Effector CD8-positive, alpha-beta T cell (primary cell): ENCODE measurements at places on chromosomes 7 and 10.

DNA sequence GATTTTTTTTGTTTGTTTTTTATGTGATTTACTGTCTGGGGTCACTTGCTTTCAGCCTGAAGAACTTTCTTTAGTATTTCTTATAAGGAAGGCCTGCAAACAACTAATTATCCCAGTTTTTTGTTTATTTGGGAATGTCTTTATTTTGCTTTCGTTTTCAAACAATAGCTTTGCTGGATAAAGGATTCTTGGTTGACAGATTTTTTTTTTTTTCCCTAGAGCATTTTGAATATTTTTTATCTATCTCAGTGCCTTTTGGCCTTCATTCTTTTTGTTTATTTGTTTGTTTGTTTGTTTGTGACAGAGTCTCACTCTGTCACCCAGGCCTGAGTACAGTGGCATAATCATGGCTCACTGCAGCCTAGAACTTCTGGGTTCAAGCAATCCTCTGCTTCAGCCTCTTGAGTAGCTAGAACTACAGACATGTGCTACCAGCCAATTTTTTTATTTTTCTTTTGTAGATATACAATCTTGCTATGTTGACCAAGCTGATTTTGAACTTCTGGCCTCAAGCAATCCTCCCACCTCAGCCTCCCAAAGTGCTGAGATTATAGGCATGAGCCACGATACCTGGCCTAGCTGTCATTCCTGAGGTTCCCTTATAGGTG lies 46.3 kb upstream of the FZD9 start:
- no peak for DNase-seq

GRCh38 chr10:102185811-102186527 lies 33.8 kb downstream of the NOLC1 start:
- no peak for DNase-seq

GRCh38 chr7:157662981-157663716 lies 326.3 kb downstream of the DNAJB6 start:
- no peak for DNase-seq

DNA sequence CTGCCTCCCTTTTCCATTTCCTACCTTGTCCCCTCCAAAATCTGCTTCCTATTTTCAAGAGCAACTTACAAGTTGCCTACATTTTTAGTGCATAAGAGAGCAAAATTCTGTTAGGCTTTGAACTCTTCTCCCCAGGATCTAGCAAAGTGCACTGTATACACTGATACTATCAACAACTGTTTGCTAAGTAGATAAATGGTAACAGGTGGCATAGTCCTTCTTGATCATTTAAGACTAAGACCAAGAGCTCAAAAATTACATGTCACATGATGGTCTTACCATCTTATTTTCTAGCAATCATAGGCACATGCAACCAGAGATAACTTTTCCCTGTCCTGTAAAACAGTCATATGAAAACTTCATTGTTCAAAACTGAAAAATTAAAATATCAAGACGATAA lies 16.2 kb downstream of the FAM3C start:
- no peak for DNase-seq

- DNase-seq: no peak
Measured at GRCh38 chr7:74467876-74468275, 14.2 kb downstream of the GTF2IRD1 start.

- no peak for DNase-seq
Measured at GRCh38 chr10:128472196-128472595, 346.0 kb upstream of the MKI67 start.

GRCh38 chr10:127570036-127570435 lies 20.9 kb downstream of the NPS start:
- no peak for DNase-seq

DNA sequence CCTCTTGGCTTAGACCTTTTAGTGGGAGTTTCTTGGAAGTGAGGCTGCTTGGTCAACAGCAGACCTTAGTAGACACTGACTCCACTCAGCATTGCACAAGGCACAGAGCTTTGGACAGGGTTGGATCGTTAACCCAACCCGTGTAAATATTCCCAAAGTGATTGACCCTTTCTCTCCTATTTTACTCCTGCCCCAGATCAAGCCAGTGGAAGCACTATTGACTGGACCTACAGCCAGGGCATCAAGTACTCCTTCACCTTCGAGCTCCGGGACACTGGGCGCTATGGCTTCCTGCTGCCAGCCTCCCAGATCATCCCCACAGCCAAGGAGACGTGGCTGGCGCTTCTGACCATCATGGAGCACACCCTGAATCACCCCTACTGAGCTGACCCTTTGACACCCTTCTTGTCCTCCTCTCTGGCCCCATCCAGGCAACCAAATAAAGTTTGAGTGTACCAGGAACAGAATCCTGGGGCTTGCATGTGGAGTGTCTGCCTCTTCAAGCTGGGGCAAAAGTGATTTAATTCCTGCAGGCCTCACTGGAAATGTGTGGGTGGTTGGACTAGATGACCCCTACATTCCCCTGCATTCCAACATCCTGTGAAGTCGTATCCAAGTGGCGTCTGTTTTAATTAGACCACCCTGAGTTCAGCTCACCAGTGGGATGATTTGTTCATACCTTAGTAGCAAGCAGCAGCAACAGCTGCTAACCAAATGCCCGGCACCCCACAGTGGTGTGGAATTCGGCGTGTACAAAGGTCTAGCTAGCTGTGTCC lies 7.5 kb downstream of the CPA1 start:
- no peak for DNase-seq

- no peak for DNase-seq
Measured at GRCh38 chr7:158366346-158366745, 221.3 kb downstream of the PTPRN2 start.

DNA sequence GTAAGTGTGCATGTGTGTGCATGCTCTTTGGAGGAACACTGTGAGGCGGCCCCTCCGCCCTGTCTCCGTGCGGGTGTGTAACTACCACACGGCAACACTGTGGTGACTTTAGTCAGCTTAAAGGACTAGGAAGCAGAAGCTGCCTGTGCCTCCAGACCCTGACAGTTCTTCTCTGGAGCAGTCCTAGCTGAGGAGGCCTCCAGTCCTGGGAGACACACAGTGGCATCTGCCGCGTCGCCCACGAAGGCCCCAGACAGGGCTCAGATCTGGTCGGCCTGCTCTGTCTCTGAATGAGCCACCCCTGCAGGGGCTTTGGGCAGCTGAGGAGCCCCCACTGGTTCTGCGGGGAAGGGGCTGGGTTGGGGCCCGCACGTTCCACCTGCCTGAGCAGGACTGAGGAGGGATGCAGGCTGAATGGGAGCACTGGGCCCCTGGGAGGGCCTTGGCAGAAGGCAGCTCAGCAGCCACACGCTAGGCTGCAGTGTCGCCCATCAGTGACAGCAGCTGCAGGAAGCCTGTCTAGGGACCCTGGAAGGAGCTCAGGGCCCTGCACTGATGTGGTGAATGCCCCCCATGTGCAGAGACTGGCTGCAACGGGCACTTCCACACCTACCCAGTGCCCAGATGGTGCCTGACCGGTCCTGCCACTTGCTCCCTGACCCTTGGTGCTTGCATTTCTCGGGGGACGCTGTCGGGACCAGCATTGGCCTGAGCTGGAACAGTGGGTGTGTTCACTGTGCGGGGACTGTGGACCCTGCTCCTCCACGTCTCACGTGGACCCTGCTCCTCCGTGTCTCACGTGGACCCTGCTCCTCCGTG lies 27.3 kb upstream of the KNDC1 start:
- DNase-seq: no peak

DNA sequence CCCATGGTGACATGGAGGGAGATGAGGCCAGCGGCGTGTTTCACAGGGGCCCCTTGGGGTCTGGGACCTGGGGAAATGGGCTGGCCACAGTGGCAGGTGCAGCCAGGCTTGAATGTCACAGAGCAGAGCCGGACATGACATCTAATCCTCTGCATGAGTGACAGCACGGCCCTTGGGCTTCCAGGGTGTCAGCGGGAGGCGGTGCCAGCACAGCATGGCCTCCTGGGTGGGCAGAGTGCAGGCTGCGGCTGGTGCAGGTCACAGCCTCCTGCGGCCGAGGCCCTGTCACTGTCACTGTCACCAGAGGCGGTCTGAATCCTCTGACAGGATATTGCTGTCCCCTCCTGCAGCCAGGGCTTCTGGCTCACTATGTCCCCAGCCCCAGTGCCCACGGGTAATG lies 18.2 kb downstream of the BHLHA15 start:
- DNase-seq: no peak

DNA sequence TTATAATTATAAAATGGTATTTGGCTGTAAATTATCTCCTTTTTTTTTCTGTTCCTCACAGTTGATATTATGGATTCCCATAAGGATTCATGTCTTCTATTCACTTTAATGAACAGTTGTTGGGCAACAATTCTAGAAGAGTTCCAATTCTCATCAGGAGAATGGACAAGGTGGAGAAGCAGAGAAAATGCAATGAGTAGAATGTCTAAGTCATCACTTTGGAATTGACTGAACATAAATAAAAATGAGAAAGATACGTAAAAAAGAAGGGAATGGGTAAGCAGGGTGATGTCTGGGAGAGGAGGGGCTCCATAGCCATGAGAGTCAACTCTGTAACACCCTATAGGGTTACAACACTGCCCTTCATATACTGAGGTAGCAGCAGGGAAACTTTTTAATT lies 1.8 kb upstream of the CAV2 start:
- no peak for DNase-seq

DNA sequence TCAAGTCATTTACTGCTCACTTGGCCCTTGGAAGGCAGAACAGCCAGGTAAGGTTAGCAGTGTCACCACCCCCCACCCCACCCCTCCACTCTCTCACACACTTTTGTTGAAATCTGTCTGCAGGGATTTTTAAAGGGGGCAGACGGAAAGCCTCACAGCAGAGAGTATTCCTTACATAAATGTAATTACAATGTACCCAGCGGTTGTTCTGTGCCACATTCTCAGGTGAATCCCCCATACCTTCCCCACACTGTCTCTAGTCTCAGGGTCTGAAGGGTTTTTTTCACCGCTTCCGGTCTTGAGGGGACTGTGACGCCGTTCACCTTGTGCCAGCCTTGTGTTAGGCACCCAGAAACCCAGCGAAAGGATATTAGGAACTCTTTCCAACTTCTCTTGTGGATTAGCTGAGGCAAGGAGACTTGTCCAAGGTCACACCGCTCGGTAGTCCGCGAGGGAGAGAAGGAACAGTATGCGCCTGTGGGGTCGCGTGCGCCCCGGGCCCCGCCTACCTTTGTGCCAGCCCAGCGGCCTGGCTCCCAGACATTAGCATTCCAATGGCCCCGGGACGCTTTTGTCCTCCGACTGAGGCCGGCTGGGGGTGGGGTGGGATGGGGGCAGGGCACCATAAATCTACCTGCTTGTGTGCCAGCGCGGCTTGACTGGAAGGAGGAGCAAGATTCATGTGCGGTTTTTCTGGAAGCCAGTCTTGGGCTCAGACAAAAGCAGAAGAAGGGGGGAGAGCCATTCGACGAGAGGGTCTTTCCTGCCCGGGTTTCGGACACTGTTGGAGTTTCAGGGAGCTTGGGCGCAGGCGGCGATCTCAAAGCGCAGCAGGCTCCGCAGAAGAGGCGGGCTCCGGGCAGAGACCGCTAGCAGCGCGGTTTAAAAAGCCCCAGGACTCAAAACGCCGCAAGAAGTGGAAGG lies 4.5 kb downstream of the NEUROG3 start:
- DNase-seq: no peak

DNA sequence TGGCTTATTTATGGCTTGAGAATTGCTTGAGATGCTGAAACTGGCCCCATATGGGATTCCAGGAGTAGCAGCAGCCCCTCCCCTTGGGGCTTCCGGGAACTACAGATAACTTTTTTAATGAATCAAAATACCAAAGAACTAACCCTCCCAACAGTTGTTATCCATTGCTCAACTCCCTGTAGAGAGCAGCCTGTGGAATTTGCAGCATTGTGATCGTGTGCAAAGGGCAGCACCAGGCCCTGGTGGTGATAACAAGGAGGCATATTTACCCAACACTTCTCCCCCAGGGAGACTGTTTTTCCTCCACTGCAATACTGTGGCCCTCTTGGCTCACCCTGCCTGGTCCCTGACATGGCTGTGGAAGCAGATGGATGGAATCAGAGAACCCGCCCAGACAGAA lies 196.2 kb downstream of the PLXNA4 start:
- DNase-seq: no peak

DNA sequence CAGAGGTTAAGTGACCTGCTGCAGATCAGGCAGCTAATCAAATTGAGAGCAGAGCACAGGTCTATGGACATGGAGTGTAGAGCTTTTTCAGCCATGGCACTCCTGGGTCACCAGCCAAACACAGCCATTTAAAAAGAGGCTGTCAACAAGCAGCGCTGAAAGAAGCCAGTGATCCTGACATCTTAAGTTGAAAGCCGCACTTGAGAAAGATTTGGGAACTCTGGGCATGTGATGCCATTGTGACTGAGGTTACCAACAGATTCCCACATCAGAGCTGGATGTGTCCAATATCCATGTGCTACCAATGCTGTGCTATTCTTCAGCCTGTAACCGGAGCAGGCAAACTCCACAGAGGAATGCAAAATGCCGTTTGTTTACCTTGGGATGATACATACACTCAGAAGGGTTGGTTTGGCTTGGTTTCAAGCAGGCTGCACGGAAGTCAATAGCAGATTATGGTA lies 56.2 kb upstream of the ABLIM1 start:
- DNase-seq: no peak

DNA sequence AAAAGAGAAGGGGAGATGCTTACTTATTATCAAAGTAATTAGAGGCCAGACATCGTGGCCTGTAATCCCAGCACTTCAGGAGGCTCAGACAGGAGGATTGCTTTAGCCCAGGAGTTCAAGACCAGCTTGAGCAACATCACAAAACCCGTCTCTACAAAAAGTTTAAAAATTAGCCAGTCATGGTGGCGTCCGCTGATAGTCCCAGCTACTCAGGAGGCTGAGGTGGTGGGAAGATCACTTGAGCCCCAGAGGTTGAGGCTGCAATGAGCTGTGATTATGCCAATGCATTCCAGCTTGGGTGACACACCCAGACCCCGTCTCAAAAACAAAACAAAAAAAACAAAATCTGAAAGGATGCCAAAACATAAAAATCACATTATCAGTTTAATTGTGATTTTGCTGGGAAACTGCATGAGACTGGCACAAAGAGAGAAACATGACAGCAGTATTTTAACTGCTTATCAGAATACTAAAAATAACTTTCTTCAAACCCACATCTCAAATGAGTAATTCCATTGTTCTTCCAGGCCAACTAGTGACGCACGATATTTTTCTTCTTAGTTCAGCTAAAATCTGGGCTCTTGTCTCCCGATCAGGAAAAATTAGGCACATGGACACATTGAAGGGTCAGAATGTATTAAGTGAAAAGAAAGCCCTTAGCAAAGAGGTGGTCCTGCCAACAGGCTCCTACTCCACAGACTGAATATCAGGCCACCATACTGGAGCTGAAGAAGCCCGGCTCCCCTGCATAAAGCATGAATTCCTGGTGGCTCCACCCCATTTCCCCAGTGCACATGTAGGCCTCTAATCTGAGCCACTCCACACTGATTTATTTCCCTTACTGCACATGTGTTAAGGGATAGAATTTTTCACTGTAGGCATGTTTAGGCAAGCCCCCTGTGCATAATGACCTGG lies 9.6 kb upstream of the CCM2 start:
- DNase-seq: no peak
